Adrenal gland (tissue), 19 donors: ENCODE measurements at places on chromosomes 12 and 14.

GRCh38 chr14:74634481-74634880, 22.4 kb upstream of the LTBP2 start:
- no peaks in the 10 kb centered on the region for H3K4me1 ChIP-seq
- H3K27me3 ChIP-seq: no peaks in the 10 kb centered on the region
- H3K36me3 ChIP-seq: no peaks in the 10 kb centered on the region
- H3K27ac ChIP-seq: no peak overlapping the region
- DNase-seq: no peak
- H3K4me3 ChIP-seq: no peak overlapping the region

DNA sequence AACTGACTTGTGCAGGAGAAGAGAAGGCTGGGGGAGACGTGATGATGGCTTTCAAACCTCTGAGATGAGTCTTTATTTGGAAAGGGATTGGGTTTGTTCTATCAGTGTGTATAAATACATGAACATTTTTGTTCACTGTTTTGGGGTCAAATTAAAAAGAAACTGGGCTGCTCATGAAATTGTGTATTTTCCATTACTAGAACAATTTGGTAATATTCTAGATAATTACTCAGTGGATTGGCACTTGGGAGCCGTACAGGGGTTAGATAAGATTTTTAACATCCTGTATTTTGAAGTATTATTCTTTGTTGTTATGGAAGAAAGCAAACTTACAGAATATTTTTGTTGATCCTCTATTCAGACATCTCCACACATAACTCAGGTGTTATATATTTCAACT, 340.6 kb downstream of the PRKD1 start:
- H3K4me1 ChIP-seq: peaks cover 33% of the 10 kb centered on the region
- no peak overlapping the region for H3K4me3 ChIP-seq
- no peak for DNase-seq
- peak overlapping the region; percentile 73 for H3K27ac ChIP-seq
- H3K27me3 ChIP-seq: no peaks in the 10 kb centered on the region

DNA sequence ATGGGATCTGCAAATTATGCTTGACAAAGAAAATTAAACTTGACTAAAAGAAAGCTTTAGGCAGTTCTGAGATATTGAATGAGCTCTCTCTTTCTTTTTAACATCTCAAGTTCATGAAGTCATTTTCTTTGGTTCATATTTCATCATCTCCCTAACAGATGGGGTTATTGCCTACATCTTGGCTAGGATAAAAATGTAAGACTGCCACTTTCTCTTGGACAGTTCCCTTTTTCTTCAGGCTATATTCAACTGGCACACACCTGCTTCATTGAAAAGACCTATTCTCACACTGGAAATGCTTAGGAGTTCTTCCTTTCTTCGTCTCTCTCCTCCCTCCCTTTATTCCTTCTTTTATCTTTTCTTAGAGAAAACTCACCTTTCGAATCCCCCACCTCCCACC, 355.9 kb upstream of the SEL1L start:
- no peaks in the 10 kb centered on the region for H3K4me1 ChIP-seq
- no peak overlapping the region for H3K4me3 ChIP-seq
- no peak for DNase-seq
- no peak overlapping the region for H3K27ac ChIP-seq

DNA sequence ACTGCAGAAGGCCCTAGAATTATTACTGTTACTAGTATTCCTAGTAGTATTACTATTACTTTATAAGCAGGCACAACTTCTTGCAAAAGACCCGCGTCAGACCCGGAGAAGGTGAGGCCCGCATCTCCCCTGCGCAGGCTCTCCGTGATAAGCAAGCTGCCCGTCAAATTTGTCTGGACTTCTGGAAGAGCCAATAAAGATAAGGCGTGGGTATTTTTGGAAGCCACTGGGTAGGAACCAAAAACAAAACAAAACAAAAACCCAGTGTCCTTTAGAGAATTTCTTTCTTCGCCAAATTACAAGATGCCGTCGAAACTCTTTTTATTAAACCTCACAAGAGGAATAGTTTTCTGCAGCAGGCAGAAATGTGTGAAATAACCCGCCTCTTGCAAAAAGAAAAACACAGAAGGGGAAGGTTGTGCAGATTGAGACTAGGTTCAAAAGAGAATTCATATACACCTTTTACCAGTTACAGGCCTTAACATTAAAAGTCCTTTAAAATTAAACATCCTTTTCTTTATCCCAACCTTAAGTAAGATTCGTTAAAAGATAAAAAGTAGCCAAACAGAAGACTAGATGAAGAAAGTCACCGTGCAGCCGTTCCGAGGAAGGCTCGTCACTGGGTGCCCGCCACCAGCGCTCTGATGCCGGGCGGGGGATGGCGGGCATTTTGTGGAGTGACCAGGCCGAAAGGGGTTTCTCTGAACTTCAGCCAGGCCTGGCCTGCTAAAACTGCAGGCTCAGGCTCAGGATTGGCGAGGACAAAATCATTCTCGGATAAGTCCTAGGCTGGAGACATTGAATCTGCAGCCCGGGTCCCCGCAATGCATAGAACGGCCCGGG, 1.6 kb downstream of the TBX5 start:
- no peak overlapping the region for H3K4me3 ChIP-seq
- no peak overlapping the region for H3K27ac ChIP-seq
- no peaks in the 10 kb centered on the region for H3K36me3 ChIP-seq

- H3K4me3 ChIP-seq: no peak overlapping the region
- H3K4me1 ChIP-seq: no peaks in the 10 kb centered on the region
- H3K36me3 ChIP-seq: no peaks in the 10 kb centered on the region
Measured at GRCh38 chr12:74732164-74732784, 194.6 kb downstream of the ATXN7L3B start.

DNA sequence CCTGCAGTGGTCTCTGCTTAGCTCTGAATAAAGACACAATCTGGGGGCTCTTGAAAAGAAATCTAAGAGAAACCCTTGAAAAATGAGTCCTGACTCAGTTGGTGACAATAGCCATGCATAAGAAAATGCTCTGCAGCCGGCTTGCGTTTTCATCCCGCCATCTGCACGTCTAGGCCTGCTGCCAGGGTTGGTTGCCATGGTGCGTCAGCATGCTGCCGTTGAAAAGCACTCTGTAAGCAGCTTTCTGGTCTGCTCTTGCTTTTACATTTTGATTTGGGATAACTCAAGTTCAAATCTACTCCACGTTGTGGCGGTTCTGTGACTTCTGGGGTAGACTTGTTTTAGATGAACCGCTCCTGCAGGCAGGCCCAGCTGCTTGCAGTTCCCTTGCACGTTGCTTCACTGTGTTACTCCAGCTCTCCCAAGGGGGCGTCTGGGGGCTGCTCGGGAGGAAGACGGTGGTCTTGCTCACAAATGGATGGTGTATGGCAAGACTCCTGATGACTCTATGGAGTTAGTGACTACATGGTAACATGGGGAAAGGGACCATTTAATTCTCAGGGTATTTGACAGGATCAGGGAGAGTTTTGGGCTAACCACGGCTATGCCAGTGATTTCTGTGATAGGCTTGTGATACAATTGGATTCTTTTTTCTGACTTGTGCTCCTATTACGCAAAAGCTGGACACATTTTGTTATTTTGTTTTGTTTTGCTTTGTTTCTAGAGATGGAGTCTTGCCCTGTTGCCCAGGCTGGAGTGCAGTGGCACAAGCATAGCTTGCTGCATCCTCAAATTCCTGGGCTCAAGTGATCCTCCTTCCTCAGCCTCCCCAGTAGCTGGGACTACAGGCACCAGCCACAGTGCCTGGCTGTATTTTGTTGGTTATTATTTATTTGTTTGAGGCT, 15.8 kb downstream of the WNT5B start:
- DNase-seq: peak; percentile 89
- no peaks in the 10 kb centered on the region for H3K36me3 ChIP-seq
- no peaks in the 10 kb centered on the region for H3K27me3 ChIP-seq
- no peak overlapping the region for H3K4me3 ChIP-seq

DNA sequence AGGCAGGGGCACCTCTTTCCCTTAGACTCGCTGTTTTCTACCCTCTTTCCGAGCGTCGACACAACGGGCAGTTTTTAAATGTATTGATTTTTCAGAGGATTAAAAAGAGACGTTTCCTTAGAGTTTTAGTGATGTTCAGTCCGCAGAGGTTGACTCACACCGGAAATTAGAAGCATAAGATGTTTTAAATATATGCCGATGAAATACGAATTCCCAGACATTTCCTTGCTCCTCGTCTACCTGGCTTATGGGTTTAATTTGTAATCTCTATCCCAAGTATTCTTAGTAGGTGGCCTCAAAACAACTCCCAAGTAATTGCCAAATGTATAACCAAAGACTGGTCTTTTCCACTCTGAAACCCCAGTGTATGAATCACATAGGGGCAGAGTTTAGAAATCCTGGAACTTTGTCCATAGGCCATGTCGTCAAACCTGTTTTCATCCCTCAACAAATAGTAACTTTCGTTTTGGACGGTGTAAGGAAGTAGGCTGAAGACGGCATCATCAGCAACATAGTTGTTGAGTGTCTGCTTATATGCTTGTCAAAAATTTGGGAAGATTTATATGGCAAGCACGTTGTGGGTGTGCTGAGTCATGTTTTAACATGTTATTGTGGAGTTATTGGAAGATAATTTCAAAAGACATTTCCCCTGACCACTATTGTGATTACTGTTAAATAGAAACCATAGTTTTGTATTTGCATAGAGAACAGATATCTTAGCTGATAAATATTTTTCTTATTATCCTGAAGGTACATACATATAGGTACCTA, 824 bp downstream of the TBK1 start:
- H3K4me1 ChIP-seq: peaks cover 20% of the 10 kb centered on the region
- peak; percentile 25 for DNase-seq
- no peaks in the 10 kb centered on the region for H3K27me3 ChIP-seq
- peak overlapping the region; percentile 100 for H3K27ac ChIP-seq
- H3K4me3 ChIP-seq: peak overlapping the region; percentile 98
- peaks cover 17% of the 10 kb centered on the region for H3K36me3 ChIP-seq

- no peaks in the 10 kb centered on the region for H3K4me1 ChIP-seq
- H3K27ac ChIP-seq: no peak overlapping the region
- H3K4me3 ChIP-seq: no peak overlapping the region
- no peaks in the 10 kb centered on the region for H3K36me3 ChIP-seq
- DNase-seq: no peak
Measured at GRCh38 chr14:46344327-46344937, 307.1 kb downstream of the RPL10L start.

- H3K36me3 ChIP-seq: no peaks in the 10 kb centered on the region
- no peaks in the 10 kb centered on the region for H3K4me1 ChIP-seq
- no peak overlapping the region for H3K27ac ChIP-seq
- DNase-seq: no peak
Measured at GRCh38 chr12:107167756-107168155, 74.4 kb upstream of the CRY1 start.

- no peak overlapping the region for H3K4me3 ChIP-seq
- H3K4me1 ChIP-seq: no peaks in the 10 kb centered on the region
- no peaks in the 10 kb centered on the region for H3K36me3 ChIP-seq
- H3K27me3 ChIP-seq: no peaks in the 10 kb centered on the region
- no peak overlapping the region for H3K27ac ChIP-seq
Measured at GRCh38 chr12:5317556-5317955, 114.4 kb upstream of the NTF3 start.

DNA sequence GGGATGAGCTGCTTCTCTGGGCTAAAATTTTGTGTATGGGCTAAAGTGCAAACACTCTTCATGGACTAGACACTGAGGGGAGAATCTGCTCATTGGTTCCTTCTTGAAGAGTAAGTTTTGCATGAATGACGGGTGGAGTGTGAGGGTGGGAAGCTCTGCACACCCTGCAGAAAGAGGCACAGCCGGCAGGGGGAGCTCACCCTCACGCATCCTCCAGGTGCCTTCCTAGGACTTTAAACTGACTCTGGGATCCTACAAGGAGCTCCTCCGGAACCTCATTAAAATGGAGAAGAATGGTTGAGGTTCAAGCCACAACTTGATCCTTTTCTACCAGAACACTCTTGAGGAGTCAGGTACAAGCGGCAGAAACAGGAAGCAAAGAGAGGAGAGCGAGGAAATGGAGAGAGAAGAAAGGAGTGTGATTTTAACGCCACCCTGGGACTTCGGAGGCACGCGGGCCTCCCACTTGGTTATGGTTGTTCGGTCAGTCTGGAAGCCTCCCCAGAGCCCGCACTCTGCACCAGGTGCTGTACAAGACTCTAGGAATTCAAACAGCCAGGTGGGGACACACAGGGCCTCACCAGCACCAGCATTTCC, 87.5 kb downstream of the SETD3 start:
- no peaks in the 10 kb centered on the region for H3K27me3 ChIP-seq
- H3K4me1 ChIP-seq: no peaks in the 10 kb centered on the region
- no peaks in the 10 kb centered on the region for H3K36me3 ChIP-seq
- H3K4me3 ChIP-seq: no peak overlapping the region
